ENCODE measurements at places on chromosomes 2 and 18.

DNA sequence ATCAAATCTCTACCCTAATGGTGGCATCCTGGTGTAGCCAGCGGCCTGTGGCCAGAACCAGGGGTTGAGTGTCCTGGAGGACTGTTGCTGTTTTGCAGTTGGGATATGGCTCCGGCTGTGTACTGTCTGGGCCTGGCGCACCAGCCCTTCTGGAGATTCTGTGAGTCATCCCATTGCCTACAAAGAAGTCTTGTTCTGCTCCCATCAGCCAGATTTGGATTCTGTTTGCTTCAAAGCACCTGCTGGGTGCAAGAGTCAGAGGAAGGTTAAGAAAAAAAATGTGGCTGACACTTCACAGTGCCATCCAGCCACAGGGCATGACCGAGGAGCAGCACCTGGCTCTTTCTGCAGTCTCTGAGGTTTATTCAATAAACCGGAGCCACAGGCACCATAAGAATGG is 41.0 kb upstream of the ASAP2 start:
- no peak for DNase-seq

- DNase-seq, result no peak
These were observed 322.1 kb upstream of the MEX3C start for GRCh38 chr18:51519571-51519970.

GRCh38 chr18:32442575-32442974 is 28.1 kb downstream of the GAREM1 start:
- DNase-seq, result no peak

- DNase-seq, result no peak
These were observed 77.3 kb upstream of the LAPTM4A start for GRCh38 chr2:20128506-20129330.

GRCh38 chr2:171406044-171406443 is 27.7 kb downstream of the METTL8 start:
- DNase-seq, result no peak

DNA sequence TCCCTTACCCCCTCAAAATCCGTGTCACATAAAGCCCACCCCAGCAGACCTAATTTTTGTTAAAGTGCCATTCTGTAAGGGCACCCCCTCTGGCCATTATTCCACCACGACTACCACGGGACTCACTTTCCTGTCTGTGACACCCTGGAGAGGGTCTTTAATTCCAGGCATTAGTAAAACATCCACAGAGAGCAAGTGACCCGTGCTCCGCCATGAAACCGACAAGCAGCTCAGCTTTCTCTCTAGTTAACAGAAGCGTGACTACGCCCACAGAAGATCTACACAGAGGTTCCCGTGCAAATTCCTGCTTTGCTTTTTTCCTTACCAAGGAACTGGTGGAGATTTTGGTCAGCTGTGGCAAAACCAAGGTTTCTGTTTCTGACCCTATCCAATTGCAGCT is 4.4 kb downstream of the SIGLEC15 start:
- no peak for DNase-seq

DNA sequence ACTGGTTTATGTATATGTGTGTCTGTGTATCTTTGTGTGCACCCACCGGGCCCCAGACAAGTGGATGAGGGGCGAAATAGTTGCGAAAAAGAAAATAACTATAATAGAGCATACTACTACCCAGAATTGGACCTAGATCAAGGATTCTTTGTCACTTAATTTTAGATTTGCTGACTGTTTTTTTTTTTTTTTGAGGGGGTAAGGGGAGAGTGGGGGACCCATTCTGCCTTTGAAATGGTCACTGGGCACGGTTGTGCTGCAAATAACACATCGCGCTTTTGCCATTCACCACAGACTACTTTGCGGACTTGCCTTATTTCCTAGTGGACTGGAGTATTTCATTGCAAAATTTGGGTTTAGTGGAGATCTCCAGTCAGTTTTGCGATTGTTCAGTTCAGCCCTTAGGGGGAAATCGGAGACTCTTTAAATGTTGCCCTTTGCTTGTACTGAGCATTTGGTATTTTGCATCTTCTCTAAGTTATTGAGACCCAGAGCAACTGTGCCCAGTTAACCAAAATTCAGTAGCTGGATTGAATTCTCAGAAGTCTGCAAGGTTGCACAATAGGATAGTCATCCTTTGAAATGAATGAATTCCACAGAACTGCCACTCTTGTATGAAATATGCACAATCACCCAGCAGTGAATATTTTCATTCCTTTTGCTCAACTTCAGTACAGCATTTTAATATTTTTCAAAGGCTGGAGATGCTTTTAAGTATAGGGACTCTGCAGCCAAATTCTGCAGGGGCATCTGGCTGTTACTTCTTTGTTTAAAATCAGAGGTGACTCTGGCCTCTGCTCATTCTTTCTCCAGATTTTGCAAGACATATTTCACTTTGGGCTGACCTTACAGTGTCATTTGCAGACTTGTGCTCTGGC is 2.9 kb downstream of the TRIB2 start:
- no peak for DNase-seq

- DNase-seq, result no peak
These were observed 110.7 kb downstream of the ICA1L start for GRCh38 chr2:202760848-202761247.

DNA sequence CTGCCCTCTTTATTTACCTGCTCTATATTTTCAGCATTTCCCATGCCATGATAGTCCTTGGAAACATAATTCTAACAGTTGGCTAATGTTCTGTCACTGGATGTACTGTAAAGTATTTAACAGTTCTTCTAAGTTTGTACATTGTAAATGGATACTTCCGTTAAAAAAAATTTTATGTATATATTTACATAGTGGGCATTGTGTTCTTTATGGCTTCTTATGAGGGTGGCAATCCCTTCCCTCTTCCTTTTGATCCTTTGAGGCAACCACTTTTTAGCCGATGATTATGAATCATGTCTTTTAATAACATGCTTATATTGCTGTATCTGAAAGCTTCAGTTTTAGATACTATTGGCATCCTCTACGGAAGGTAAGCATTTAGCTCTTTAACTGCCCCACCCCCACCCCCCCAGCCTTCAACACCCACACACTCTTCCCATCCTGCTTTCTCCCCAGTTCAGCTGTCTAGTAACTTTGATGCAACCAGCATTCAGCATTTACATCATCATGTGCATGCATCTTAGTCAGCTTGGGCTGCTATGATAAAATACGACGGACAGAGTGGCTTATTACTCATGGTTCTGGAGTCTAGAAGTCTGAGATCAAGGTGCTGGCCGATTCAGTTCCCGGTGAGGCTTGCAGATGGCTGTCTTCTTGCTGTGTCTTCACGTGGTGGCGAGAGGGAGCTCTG is 21.0 kb upstream of the EDAR start:
- DNase-seq, result no peak

GRCh38 chr2:27955384-27956161 is 65.0 kb downstream of the BABAM2 start:
- no peak for DNase-seq

DNA sequence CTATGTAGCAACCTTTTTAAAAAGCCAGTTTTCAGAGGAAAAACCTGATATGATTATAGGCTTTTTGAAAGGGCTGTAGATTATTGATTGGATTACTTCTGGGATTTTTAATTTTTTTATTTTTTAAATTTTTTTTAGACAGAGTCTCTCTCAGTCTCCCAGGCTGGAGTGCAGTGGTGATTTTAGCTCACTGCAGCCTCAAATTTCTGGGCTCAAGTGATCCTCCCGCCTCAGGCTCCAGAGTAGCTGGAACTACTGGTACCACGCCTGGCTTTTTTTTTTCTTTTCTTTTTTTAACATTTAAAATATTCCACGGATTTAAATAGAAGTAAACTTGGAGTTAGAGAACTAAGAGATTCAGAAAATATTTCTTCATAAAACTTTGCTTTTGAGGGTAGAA is 1.2 kb downstream of the MRPL19 start:
- DNase-seq, result no peak

- DNase-seq, result no peak
These were observed 9.3 kb downstream of the RMC1 start for GRCh38 chr18:23512641-23513040.

DNA sequence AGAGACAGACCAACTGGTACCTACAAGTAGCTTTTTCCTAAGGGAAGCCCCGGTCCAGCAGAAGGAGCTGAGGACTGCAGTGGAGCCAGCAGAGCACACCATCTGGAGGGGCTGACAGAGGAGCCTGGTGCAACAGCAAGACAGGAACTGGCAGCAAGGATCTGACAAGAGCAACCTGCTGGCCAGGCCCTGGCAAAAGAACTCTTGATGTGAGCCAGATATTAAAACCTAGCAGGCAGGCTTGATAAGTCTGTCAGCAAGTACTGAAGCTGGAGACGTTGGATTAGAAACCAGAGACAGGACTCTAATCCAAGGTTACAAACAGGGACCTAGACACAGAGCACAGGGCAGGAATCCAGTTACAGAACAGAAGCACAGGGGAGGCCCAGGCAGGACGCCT is 260.7 kb upstream of the MGAT5 start:
- no peak for DNase-seq

GRCh38 chr2:225104971-225105370 is 62.7 kb upstream of the DOCK10 start:
- DNase-seq, result no peak

DNA sequence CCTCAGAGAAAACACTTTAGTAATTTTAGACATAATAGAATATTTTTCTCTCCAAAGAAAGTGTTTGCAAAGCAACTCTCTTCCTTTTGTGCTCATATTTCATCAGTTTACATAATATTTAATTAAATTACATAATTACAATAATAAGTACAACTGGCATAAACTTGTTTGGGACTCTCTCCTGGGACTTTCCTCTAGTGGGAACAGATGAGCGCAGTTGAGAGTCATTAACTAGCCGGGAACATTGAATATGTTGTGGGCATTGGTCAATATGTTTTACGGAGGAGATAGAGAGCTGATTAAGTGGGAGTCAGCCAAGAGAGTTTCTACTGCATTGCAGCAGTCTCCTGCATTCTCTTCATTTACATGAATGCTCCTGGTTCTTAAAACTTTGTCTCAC is 607.7 kb downstream of the ARHGAP15 start:
- DNase-seq, result no peak

- no peak for DNase-seq
These were observed 214.3 kb upstream of the APCDD1 start for GRCh38 chr18:10239991-10240634.

DNA sequence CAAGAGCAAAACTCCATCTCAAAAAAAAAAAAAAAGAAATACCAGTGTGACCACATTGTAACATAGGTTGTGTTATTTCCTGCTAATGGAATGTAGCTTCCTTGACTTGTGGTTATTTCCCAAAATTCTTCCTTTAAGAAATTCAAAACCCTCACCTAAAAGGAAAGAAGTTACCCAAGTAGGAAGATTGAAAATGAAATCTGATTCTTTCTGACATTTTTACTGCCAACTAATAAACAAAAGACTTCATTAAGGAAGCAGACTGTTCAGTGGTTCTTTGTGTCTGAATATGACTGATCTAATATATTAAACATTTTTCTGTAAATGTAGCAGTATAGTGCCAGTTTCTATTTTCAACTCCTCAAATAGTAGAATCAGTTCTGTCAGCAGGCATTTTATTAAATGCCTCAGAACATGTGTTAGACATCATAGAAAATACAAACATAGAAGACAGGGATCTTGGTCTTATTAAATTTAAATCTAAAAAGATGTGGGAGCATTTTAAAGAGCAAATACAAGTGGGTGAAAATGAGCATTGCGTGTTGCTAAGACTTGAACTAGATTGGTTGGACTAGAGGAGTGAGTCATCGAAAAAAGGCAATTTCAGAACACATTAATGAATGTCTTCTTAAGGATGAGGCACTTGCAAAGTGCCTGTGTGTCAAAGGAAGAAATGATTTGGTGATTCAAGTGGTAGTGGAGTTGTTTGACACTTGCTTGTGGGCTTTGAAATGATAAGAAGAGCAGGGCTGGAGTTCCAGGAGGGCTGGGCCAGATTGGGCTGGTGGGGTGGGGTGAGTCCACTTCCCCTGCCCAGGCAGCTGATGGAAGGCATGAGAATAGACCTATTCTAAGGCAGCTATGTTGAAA is 53.4 kb downstream of the PKP4 start:
- DNase-seq, result no peak

GRCh38 chr2:142299021-142299420 is 168.2 kb upstream of the LRP1B start:
- no peak for DNase-seq

DNA sequence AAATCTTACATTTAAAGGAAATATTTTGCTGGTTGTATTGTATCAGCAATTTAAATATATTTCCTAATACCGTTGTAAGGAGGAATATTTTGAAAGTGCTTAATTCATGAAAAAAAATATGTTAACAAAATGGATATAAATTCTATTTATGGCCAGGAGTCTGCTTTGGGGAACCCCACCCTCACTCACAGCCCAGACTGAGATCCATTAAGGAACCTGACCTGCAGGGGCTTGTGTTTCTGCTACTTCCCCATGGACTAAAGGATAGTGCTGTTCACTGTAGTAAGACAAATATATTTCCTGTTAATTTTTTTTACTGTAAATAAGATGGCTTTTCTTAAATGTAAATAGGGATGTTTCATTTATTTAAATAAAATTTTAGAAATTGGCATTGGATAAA is 221.9 kb upstream of the COL3A1 start:
- DNase-seq, result no peak

GRCh38 chr18:60292186-60292585 is 80.4 kb downstream of the MC4R start:
- DNase-seq, result no peak

DNA sequence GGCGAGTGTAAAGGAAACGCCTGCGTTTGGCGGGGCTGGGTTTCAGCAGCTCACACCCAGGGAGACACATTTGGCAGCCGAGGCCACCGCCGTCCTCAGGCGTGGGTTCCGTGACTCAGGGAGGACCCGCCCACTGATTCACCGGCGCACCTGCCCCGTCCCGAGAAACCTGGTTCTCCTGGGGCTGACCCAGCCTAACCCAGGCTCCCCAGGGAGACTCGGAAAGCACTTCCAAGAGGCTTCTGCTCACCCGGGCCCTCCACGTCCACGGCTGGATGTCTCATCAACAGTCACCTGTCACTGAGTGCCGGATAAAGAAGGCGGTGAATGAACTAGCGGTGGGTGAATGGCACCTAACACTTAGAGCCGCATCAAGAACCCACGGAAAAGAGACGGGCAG is 126.4 kb upstream of the CTDP1 start:
- no peak for DNase-seq

DNA sequence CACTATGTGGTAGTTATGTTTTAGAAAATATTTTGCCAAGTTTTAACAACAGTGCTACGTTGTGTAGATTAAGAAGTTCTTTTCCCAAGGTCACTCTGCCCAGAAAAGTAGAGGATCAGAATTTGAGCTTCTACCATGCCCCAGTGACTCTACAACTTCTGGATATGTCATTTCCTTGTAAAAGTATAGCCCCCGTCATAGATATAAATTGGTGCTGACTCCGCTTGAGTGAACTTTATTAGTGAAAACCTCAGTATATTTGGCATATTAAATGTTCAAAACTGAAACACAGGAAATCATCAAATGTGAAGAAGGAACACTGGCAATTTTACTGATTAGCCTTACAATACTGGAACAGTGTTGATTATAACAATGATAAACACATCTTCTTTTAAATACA is 256.7 kb upstream of the UBE2E3 start:
- no peak for DNase-seq

DNA sequence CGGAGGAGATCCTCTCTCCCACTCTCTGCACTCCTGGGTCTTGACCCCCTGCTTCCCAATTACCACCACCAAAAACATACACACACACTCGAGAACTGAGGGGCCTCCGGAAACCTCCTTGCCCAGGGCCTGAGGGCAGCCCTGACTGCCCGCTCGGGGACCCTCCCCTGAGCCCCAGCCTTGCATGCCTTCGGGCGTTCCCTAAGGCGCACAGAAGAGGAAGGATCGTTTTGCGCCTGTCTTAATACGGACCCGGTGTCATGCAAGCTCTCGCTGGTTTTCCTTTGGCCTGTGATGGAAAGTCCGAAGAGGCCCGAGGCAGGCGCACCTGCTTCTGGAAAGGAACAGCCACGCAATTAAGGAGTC is 19.8 kb downstream of the POU3F3 start:
- DNase-seq, result no peak
